Stimulated activated CD4-positive, alpha-beta T cell treated with anti-CD3 and anti-CD28 coated beads, Interleukin-1b, Interleukin-23, amount 100 ng/mL, for 4 hours (primary cell): ENCODE measurements at places on chromosomes 7 and 10.

GRCh38 chr7:16934722-16935340 lies 53.0 kb upstream of the AGR3 start:
- no peak for DNase-seq

DNA sequence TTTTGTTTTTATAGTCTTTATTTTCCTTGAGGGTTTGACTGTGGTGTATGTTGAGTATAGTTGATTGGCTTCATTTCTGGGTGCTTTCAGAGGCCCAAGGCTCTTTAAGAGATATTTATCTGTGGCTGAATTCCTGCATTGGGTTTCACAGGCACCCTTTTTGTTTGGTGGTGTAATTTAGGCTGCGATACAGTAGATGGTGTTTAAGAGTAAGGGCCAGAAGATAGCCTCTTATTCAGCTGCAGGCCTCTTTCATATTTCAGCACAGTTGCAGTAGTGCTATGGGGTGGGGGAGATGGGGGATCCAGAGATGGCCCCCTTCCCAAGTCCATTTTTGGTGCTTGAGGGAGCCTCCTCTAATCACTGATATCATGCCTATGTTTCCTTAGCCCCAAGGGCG lies 69.7 kb downstream of the MGAM2 start:
- DNase-seq: no peak

- DNase-seq: no peak
Observed at GRCh38 chr10:16505161-16505560, 16.5 kb downstream of the C1QL3 start.

DNA sequence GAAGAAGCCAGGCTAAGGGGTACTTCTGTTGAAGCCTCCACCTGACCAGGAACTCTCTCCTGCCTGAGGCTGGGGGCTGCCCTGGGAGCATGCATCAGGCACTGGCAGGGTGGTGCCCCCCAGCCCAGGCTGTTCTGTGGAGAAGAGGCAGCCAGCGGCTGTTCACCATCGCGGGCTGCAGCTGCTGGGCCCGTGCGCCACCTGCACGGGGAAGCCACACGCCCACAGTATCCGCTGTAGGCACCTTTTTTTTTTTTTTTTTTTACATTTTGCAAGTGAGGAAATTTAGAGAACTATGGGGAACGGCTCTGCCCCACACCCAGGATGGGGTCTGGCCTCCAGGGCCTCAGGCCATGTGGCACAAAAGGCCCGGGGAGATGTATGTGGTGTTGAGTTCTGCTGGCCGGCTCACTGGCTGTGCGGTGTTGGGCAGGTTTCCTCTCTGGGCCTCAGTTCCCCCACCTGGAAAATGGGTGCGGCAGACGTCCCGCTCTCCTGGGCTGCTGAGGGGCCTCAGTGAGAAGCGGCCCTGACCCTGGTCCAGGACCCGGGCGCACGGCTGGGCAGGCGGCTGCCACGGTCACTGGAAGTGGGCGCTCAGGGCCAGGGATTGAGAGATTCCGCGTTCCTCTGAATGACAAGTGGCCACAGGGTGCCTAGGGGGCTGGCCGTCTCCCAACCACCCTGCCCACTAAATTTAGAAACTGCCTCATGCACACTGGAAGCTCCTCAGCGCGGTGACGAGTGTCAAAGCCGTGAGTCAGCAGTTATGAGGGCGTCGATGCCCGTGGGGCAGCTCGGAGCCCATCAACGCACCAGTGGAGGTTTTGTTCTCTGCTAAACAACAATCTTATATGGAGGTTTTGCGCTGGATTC lies 8.8 kb upstream of the INTS1 start:
- DNase-seq: no peak

DNA sequence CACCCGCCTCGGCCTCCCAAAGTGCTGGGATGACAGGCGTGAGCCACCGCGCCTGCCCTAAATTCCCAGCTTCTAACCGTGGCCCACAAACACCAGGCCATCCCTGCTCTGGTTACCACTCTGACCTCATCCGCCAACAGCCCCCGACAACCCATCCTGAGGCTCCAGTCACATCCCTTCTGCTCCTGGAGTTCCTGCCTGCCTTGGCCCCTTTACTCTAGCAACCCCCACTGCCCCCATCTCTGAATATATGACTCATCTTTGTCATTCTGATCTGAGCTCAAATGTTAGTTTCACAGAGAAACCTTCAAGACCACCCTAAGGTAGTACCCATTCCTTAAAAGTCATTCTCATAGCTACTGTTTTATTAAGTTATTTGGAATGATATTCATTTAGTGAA lies 26.6 kb downstream of the RHEB start:
- no peak for DNase-seq

- DNase-seq: no peak
Observed at GRCh38 chr7:135901585-135902540, 75.3 kb downstream of the MTPN start.

GRCh38 chr10:48305905-48306264 lies 592 bp upstream of the MAPK8 start:
- DNase-seq: no peak

DNA sequence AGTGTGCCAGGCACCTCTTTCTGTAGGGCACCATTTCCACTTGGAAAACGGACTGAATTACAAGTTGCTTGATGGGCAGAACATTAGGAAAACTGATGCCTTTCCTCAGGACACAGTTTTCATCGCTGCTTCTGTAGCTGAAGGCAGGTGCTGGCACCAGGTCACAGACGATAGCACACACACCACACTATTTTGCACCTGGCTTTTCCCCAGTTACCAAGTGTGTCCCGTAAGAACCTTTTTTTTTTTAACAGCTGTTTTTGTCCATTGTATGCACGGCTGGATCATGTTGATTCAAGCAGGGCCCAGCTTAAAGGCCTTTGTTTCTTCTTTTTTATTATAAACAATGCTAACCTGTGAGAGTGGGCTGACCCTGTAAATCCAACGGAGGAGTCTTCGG lies 1.3 kb upstream of the GET4 start:
- DNase-seq: no peak

- DNase-seq: no peak
Observed at GRCh38 chr10:86757113-86757972, 924 bp downstream of the BMPR1A start.

DNA sequence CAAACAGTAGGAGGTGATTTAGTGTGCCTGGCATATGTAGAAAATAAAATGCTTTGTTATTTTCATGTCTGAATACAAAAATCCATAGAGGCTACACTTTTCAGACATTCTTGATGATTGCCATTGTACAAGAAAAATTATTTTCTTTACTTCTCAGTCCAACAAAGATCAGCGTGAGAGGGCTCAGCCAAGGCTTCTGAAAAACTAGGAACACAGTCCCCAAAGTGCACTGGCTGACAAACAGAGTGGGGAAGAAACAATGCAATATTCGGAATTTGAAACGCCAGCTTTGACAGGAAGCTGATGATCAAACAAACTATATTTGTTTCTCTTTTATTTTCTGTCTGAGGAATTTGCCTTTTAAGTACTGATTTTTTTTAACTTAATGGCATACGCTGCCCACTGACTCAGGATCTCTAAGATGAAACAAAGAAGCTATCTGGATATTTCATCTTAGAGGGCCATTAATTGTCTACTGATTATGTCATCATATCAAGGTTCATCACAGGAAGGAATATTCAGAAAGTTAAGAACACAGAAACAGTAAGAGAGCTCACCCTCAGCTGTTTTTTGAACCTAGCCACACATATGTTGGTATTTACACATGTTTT lies 197.0 kb upstream of the INHBA start:
- no peak for DNase-seq
